NCI-H1105 (cell line): ENCODE measurements at places on chromosomes 2 and 18.

- DNase-seq = no peak
These were observed 1363.2 kb upstream of the ACVR2A start for GRCh38 chr2:146481629-146482028.

DNA sequence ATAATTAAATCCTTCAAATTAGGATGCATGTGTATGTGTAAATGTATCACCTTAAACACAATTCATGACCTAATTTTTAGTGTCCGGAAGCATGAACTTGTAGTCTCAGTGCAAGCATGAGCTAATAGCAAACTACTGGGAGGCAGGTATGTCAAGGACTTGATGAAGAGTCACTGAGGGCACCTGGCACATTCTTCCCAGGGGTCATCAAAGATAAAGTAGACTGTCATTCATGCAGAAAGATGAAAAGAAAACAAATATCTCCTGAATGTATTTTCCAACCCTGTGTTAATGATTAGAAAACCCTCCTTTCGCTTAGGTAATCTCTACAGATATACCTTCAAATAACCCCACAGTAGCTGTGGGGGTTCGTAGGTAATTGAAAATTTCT is 234.9 kb downstream of the SOCS6 start:
- DNase-seq = no peak

- no peak for DNase-seq
These were observed 435.6 kb upstream of the HS6ST1 start for GRCh38 chr2:128754246-128754724.

GRCh38 chr2:27776097-27776496 is 4.6 kb downstream of the MRPL33 start:
- no peak for DNase-seq

DNA sequence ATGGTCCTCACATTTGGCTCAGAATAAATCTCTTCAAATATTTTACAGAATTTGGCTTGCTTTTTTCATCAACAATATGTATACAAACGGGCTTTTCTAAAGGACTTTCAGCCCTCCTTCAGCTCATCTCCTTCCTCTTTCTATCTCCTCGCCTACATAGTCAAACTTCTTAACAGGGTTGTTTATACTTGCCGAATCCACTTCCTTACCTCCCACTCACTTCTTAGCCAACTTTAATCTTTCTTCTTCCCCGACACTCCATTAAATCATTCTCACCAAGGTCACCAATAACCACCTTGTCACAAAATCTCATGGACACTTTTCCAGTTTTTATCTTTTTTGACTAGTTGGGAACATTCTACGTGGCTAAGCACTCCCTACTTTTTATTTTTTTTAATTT is 325.2 kb downstream of the PLCL1 start:
- no peak for DNase-seq

DNA sequence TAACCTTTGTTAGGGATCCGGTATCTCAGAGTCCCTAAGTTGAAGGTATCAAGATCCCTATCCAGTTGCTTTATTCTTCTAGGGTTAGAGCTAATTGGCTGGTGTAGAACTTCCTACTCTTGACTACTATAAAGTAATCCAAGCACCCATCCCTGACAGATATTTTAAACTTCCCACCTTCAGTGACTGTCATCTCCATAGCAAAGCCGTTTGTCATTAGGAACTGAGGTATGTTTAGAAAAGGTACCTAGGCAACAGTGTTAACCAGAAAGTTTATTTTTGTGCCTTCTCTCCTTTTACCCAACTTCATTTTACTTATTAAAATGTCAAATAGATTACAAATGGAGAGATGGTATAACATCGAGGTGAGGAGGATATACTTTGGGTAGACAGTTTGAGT is 4.5 kb downstream of the FAM117B start:
- no peak for DNase-seq

DNA sequence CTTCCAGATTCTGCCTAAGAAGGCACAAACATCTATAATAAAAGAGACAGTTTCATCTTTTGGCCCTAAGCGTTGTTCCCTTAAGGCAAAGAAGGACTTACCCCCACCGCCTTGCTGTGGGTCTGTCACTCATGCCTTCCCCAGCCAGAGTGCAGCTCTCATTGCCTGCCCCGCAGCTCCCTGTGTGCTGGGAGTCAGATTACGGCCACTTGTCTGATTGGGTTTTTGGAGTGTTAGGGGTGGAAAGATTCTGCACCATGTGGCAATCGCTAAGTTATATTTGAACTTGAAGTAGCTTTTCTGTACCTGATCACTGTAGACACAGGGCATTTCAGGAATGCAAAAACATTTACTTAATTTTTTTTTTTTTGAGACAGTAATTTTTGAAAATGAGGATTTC is at the start of gene AQP4:
TSS of gene AQP4 (minus strand) at position 151 of the 400 bp plus-strand sequence. CDS start at position 133, 18 bp downstream.
- DNase-seq = peak; percentile 5

DNA sequence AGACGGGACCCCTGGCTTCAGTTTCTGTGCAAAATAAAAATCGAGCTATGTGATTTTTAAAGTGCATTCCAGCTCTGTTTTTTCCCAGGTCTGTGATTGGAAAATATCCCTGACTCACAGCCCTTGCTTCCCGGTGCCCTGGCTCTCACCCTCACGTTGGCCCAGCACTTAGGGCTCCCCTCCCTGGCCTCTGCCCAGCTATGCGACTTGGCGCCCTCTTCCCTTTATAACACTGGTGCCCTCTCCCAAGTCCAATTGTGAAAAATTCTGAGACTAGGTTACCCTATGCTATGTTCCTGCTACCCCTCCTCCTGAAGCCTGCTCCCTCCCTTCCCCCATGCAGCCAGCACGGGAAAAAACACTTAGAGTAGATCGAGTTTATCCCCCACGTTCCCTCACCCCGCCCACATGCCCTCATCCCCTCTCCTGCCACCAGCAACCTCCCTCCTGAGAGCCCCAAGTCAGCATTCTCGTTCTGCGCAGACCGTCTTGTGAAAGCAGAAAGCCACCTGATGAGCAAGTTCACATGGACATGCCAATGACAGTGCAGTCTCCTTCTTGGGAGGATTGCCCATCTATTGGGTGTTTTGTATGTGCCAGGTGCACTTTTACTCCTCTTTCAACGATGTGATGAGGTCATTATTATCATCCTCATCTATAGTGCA is 228.8 kb downstream of the VAPA start:
- DNase-seq = no peak

- no peak for DNase-seq
These were observed 77.4 kb downstream of the TWIST2 start for GRCh38 chr2:238925281-238925680.

DNA sequence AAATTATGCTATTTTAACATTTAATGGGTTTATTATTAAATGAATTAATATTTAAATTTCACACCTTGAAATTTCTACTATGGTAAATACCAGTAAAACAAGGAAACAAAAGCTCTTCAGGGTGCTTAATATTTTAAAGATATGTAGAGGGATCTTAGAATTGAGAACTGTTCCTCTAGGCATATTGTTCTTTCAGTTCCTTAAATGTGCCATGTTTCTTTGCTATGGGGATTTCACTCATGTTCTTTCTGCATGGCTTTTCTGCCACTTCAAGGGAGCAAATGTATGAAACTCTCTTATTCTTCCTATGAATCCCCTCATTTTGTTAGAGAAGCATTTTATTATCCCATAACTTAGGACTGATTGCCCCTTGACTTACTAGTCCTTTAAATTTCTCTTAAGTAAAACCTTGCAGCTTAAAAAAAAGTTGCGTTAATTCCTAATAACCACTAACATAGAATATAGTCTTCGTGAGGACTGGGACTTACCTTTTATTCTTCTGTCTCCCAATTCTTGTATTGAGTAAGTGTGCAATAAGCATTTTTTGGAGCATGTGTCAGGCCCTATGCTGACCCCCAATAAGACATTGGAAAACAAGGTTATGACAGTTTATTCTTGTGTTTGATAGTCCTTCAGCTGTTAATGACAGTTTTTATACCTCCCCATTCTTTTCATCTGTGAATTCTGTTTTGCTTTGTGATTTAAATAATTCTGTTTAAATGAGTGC is 95.7 kb downstream of the BIRC6 start:
- DNase-seq = no peak

- no peak for DNase-seq
These were observed 56.3 kb downstream of the POMC start for GRCh38 chr2:25112113-25112512.

DNA sequence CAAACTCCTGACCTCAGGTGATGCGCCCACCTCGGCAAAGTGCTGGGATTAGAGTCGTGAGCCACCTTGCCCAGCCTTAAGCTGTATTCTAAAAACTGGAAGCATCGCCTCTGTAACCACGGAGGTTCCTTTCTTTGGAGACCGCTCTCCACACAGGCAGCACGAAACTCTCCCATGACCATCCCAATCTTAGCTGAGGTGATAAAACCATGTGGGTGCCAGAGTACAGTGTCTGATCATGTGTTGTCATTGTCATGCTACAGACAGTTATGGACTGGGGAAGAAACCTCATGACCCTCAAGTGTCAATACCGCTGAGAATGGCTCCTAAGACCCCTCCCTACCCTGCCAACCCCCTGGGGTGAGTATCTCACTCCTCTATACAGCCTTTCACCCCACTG is 41.4 kb upstream of the EPG5 start:
- DNase-seq = no peak

DNA sequence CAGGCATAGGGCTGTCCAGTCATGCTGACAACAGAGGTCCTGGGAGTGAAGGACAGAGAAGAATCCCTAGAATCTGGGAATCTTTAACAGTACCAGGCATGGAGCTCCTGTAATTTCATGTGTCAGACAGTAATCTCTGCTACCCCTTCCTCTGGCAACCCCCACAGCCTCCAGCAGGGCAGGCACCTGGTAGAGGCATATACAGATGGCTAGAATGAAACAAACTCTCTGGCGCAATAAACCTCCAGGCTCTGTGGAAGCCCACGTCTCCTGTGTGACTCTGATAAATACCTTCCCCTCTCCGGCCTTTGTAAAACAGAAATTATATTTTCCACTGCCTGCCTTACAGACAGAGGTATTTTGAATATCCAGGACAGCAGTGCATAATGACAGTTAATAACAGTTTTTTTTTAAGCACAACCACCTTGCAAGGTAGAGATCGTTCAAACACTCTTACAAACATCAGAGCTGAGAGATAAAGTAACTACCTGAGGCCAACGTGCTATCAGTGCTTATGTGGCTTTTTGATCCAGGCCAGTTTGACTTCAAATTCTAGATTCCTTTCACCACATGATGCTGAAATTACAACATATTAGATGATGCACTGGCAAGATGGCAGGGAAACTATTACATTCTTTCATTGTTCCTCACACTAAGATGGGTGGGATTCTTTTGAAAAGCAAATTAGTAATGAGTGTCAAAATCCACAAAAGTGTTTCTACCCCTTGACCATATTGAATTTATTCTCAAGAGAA is 47.7 kb upstream of the TMEM247 start:
- DNase-seq = no peak

GRCh38 chr2:31312898-31313297 is 78.9 kb downstream of the EHD3 start:
- no peak for DNase-seq

- no peak for DNase-seq
These were observed 45.3 kb downstream of the POLE4 start for GRCh38 chr2:75003773-75004172.

- no peak for DNase-seq
These were observed 214.4 kb downstream of the FHOD3 start for GRCh38 chr18:36511791-36512352.

GRCh38 chr2:88600038-88600465 is 27.2 kb downstream of the EIF2AK3 start:
- DNase-seq = no peak

GRCh38 chr2:174341995-174342685 is 7.4 kb downstream of the SP9 start:
- DNase-seq = no peak

DNA sequence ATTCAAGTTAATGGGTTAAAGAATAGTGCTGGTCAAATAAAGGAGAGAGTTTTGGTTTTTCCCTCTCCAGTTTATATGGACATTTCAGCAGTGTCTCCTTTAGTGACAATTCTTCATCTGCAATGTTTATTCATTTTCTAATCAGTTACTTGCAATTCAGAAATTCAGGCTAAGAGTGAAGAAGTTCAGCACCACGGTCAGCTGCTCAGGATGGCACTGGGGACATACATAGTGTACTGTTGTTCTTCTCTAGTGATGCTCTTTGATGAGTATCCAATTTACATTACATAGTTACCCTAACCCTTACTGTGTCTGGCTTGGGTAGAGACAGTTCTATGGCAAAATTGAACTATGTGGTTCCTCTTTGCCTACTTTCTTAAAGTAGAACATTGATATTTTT is 412.7 kb downstream of the CNTNAP5 start:
- no peak for DNase-seq

- DNase-seq = no peak
These were observed 499.8 kb downstream of the PID1 start for GRCh38 chr2:228771315-228771714.

DNA sequence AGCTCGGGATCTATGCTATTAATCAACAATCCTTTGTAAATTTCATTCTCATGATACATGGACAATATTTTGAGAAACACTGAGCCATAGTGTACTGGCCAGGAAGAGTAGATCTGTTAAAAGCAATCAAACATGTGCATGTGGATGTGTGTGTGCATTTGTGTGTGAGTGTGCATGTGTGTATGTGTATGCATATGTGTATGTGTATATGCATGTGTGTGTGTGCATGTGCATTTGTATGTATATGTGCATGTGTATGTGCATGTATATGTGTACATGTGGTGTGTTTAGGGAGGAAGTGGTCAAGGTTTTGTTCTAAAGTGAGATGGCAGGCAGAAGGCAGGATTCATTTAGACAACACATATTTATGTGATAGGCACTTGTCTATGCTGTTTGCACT is 623.8 kb downstream of the ADCYAP1 start:
- no peak for DNase-seq

GRCh38 chr2:223232896-223233295 is 180.9 kb downstream of the KCNE4 start:
- DNase-seq = no peak

DNA sequence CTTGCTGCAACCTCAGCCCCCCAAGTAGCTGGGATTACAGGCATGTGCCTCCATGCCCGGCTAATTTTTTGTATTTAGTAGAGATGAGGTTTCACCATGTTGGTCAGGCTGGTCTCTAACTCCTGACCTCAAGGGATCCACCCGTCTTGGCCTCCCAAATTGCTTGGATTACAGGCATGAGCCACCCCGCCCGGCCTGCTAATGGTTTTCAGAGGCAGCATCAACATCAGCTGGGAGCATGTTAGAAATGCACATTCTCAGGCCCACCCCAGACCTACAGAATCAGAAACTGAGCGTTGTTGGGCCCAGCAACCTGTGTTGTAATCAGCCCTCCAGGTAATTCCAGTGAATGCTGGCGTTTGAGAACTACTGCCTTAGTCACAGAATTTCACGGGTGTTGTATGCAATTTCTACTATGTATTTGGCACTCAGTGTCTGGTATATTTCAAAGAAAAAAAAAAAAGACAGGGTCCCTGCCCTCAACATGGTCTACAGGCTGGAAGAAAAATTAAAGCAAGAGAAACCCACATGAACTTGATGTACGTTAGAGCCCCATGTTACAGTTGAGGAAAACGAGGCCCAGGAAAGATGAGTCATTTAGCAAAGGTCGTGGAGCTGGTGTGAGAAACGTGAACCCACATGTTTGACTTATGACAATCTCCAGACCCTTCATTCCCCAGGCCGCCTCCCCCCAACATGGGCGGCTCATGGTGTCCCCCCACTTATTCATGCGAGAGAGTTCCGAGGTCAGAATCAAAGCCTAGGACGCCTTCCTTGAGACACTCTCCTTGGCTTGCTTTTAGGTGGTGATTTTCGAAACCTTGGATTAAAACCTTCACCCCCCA is 35.3 kb downstream of the SH3BP4 start:
- no peak for DNase-seq
